ENCODE measurements at places on chromosomes 1 and 21.
A peak's percentile ranks its signal among the peaks of the same experiment; 100 is the strongest.

GRCh38 chr1:225881081-225881958 lies 860 bp downstream of the TMEM63A start:
- DNase-seq, result no peak

GRCh38 chr1:44425341-44426082 lies 20.5 kb downstream of the RNF220 start:
- DNase-seq, result no peak

DNA sequence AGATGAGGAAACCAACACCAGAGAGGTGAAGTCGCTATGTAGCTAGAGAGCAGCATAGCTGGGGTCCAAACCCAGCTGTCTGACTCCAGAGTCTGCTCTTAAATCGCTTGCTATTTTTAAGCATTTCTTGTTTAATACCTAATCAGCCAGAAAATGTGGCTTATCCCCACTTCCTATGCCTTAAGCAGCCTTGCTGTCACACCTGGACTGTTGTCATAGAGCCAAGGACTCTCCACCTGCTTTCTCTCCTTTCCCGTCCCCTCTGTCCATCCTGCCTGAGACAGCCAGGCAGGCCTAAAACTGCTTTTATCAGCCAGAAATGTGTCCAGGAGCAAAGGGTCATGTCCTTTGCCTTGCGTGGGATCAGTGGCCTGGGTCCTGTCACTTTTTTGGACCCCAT lies 28.3 kb upstream of the EPHA8 start:
- no peak for DNase-seq

DNA sequence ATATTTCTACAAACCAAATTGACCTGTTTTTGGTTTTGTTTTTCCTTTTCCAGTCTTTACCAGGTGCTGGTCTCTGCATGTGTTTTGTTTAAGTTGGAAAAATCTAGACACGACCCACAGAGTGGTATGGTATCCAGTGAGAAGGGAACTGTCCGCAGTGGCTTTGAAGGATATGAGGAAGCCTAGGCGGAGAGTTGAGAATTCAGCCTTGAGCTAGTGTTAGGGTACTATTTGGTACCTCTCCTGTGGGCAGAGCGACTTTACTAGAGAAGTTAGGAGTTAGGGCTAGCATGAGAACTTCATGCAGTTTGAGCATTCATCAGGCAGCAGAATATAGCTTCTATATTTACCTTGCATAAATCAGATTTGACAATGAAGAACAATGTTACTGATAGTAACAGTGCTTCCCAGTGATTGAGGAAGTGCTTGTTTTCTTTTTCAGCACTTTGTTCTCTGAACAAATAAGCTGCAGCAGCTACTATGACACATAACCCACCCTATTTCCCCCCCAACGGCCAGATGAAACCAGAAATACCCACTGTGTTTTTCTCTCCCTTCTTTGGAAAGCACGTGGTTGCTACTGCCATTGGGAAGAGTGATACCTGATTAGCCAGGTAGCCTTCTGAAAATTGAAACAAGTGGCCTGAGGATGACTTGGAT lies 19.0 kb downstream of the MRPS6 start:
- no peak for DNase-seq

- DNase-seq, result no peak
Measured at GRCh38 chr1:239952348-239953308, 139.1 kb upstream of the FMN2 start.

DNA sequence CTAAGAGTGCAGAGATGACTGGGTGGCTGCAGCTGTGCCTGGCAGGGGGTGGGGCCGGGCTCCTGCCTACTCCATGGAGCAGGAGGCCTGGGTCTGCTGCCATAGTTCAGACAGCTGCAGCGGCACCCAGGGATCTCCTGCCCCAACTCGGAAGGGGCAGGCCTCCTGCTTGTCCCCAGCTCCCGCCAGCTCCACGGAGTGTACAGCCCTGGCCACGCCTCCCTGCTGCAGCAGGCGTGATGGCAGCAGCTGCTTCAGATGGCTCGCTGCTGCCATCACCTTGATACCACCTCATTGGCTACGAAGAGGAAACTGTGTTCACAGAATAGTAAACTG lies 35.9 kb downstream of the ACTL8 start:
- DNase-seq, result no peak

- DNase-seq, result no peak
Measured at GRCh38 chr1:77250126-77250525, 30.9 kb upstream of the PIGK start.

GRCh38 chr1:200364831-200365230 lies 45.0 kb downstream of the ZNF281 start:
- DNase-seq, result no peak

- DNase-seq, result no peak
Measured at GRCh38 chr1:201515062-201515750, 8.3 kb upstream of the CSRP1 start.

DNA sequence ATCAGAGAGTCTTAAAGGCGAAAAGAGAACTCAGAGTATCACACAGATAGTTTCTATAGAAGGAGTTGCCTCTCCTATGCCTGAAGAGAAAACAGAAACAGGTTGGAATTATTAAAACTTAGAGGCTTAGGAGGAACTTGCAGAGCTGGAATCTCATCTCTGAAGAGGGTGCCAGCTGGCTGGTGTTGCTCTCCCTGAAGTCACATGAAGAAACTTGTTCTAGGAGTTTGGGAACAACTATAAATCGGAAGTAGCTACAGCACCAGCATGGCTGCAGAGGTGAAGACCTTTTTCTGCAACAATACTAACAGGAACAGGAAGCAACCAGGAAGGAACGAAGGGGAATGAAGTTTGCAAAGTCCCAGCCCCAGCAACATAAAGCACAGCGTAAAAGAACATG lies 35.8 kb downstream of the FMO3 start:
- DNase-seq, result no peak

GRCh38 chr1:230476622-230477003 lies 50.5 kb upstream of the PGBD5 start:
- DNase-seq, result no peak

GRCh38 chr1:178501705-178502329 lies 5.1 kb upstream of the CLEC20A start:
- DNase-seq, result no peak

DNA sequence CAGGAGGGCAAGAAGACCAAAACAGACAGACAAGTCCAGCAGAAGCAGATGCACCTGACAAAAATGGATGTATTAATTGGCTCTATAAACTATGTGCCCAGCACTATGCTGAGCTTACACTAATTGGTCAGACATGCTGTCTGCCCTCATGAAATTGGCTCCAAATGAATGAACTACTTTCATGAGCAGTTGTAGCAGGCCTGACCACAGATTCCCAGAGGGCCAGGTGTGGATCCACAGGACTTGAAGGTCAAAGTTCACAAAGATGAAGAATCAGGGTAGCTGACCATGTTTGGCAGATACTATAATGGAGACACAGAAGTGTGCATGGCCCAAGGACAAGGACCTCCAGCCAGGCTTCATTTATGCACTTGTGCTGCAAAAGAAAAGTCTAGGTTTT lies 14.5 kb downstream of the SLAMF7 start:
- no peak for DNase-seq

DNA sequence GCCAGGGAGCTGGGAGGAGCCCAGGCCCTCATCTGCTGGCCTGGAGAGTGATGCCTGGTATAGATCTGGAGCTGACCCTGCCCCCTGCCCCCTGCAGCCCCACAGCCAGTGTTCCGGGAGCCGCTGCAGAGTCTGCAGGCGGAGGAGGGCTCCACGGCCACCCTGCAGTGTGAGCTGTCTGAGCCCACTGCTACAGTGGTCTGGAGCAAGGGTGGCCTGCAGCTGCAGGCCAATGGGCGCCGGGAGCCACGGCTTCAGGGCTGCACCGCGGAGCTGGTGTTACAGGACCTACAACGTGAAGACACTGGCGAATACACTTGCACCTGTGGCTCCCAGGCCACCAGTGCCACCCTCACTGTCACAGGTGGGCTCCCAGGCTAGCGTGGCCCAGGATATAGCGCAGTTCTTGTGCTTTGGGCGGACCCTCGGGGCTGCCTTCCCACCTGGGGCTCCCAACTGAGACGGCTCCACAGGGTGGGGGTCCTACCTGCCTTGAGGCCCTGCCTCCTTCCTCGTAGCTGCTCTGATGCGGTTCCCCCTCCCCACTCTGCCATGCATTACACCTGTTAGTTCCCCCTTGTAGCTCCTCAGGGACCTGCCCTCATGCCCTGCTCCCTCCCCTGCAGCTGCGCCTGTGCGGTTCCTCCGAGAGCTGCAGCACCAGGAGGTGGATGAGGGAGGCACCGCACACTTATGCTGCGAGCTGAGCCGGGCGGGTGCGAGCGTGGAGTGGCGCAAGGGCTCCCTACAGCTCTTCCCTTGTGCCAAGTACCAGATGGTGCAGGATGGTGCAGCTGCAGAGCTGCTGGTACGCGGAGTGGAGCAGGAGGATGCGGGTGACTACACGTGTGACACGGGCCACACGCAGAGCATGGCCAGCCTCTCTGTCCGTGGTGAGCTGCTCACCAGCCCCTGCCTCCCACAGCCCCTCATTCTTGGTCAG lies 98.7 kb downstream of the OBSCN start:
- DNase-seq, result peak; percentile 13

DNA sequence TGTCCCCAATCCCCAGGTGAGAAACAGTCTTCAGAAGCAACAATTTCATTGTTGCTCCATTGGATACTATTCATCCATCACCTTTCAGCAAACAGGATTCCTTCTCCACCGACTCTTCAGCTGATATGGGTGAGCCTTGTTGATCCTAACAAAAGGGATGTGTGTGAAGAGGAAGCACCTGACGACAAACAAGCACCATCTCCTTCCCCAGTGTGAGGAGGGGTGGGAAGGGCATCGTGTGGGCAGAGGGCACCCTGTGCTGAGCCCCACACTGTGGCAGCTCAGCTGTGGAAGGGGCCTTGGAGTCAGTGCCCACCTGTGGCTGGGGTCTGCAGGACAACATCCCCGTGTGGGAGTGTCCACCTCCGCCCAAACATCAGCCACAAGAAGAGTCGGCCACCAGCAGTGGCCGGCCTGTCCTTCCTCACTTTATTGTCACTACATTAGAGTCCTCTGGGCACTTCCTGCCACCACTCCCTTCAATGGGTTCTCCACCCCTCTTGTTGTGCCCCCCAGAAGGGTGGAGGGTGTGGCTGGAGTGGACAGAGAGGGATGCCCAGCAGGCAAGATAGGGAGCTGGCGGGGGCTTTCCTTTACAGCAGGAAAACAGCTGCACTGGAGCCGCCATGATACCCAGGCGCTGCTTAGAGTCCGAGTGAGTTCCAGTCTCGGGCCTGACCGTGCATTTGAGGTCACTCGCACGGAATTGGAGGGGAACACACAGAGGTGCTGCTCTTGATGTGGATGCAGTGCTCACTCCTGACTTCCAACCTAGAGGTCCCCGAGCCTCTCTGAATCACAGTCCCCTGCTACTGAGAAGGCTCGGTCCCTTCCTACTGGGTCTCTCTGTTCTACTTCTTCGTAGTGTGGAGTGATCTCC lies 40.9 kb downstream of the VPS26C start:
- DNase-seq, result no peak

- DNase-seq, result no peak
Measured at GRCh38 chr1:245172026-245172425, 17.2 kb downstream of the KIF26B start.

- no peak for DNase-seq
Measured at GRCh38 chr1:193476748-193477147, 290.3 kb upstream of the B3GALT2 start.

DNA sequence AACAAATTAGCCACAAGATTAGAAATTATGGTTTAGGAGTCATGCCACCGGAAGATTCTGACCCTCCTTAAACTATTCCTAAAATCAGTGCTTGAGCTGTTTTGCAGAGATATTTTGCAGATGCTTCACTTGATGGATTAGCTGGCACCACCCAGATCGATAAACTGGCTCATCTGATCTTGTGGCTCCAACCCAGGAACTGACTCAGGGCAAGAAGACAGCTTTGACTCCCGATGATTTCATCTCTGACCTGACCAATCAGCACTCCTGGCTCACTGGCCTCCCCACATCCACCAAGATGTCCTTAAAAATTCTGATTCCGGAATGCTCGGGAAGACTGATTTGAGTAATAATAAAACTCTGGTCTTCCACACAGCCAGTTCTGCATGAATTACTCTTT lies 221.6 kb downstream of the RHOU start:
- no peak for DNase-seq

Measured in RWPE2 (cell line).